ENCODE measurements at places on chromosomes 1 and 21. TPM values are rescaled to one million over a fixed set of nuclear protein-coding genes. Genes with fewer than 3 reads are reported as not detected.

TMEM52 gene
- 0.34 TPM for total RNA-seq

PRELP gene
- total RNA-seq: not detected

THEM5 gene
- total RNA-seq: not detected

RXFP4 gene
- not detected for total RNA-seq

SPAG17 gene
- not detected for total RNA-seq

FAM3B gene
- total RNA-seq: not detected

All from activated CD4-positive, alpha-beta memory T cell treated with anti-CD3 and anti-CD28 coated beads for 36 hours (primary cell).